Activated CD8-positive, alpha-beta T cell treated with anti-CD3 and anti-CD28 coated beads, Interleukin-2, amount 10 ng/mL, durations not matched to agents 7 days and 5 days (primary cell): ENCODE measurements at places on chromosomes 3 and 15. TPM values are rescaled to one million over a fixed set of nuclear protein-coding genes. Genes with fewer than 3 reads are reported as not detected.

GRCh38 chr3:64903006-64903405 lies 215.2 kb upstream of the ADAMTS9 start:
- no peak for DNase-seq
- no peak overlapping the region for H3K27ac ChIP-seq
- H3K4me3 ChIP-seq, result no peak overlapping the region
- H3K36me3 ChIP-seq, result no peaks in the 10 kb centered on the region

The GOLGA6B gene
- total RNA-seq, result not detected

- no peak for DNase-seq
- no peak overlapping the region for H3K27ac ChIP-seq
- H3K27me3 ChIP-seq, result no peaks in the 10 kb centered on the region
- no peaks in the 10 kb centered on the region for H3K36me3 ChIP-seq
These were observed 436.6 kb upstream of the GBE1 start for GRCh38 chr3:82198009-82198408.

DNA sequence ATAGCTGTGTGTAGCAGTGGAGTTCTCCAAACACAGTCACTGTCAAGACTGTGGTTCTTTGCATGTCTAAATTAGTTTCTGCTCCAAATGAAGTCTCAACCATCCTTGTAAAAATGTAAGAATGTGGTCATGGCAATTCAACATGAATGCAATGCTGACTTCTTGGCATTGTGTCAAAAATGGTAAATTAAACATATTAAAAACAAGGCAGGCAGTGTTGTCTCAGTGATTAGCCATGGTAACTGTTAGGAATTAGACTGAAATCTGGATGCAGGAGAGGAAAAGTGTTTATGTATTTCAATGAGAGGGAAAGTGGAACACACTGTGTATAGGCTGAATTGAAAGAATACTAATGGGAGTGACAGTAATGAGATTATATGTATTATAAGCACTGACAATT lies 597.2 kb downstream of the EDEM1 start:
- no peak overlapping the region for H3K27ac ChIP-seq
- DNase-seq, result no peak
- no peaks in the 10 kb centered on the region for H3K27me3 ChIP-seq
- H3K4me1 ChIP-seq, result no peaks in the 10 kb centered on the region

- no peaks in the 10 kb centered on the region for H3K27me3 ChIP-seq
- H3K36me3 ChIP-seq, result no peaks in the 10 kb centered on the region
- no peak for DNase-seq
- no peak overlapping the region for H3K27ac ChIP-seq
- no peak overlapping the region for H3K4me3 ChIP-seq
These were observed 556.2 kb upstream of the SUCLG2 start for GRCh38 chr3:68210635-68211034.

DNA sequence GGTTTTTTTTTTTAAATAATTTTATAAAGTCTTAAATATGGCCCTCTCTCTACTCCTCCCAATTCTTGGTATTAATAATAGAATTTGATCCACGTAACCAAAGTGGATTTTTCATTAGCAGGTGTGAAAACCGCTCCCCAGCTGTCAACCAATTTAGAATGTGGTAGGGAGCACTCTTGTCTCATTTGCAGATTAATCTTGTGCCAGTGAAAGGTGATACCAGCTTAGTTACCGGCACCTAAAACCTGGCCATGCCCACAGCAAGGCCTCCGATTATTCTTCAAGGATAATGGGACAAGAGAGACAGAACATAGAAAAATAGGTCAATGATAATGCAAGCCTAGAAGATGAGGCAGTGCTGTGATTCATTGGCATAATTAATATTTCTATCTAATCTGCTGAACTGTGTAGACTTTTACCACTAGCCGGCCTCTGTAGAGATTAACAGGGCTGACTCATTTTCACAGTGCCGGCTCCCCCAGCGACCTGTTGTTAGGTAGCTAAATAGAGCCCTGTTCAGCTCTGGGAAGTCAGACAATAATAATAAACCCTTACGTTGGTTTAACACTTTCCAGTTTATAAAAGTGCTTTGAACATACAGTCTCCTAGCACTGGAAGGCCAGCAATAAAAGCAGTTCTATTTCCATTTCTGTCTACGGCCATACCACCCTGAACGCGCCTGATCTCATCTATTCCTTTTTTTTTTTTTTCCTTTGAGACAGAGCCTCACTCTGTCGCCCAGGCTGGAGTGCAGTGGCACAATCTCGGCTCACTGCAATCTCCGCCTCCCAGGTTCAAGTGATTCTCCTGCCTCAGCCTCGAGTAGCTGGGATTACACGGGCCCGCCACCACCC lies 102.9 kb downstream of the SHQ1 start:
- H3K4me1 ChIP-seq, result peaks cover 22% of the 10 kb centered on the region
- no peaks in the 10 kb centered on the region for H3K27me3 ChIP-seq
- H3K4me3 ChIP-seq, result no peak overlapping the region
- peaks cover 21% of the 10 kb centered on the region for H3K36me3 ChIP-seq
- no peak for DNase-seq

The GOLGA8F gene
- total RNA-seq, result not detected

GRCh38 chr15:82650046-82650670 lies 3.0 kb upstream of the CPEB1 start:
- peaks cover 32% of the 10 kb centered on the region for H3K27me3 ChIP-seq
- peaks cover 3% of the 10 kb centered on the region for H3K4me1 ChIP-seq
- no peaks in the 10 kb centered on the region for H3K36me3 ChIP-seq
- no peak for DNase-seq
- no peak overlapping the region for H3K4me3 ChIP-seq
- no peak overlapping the region for H3K27ac ChIP-seq

- H3K4me1 ChIP-seq, result no peaks in the 10 kb centered on the region
- no peak overlapping the region for H3K27ac ChIP-seq
- no peaks in the 10 kb centered on the region for H3K27me3 ChIP-seq
- DNase-seq, result no peak
- no peak overlapping the region for H3K4me3 ChIP-seq
- no peaks in the 10 kb centered on the region for H3K36me3 ChIP-seq
These were observed 267.5 kb upstream of the NR2E3 start for GRCh38 chr15:71542836-71543235.

GRCh38 chr3:13844286-13844685 lies 35.6 kb downstream of the WNT7A start:
- H3K4me1 ChIP-seq, result no peaks in the 10 kb centered on the region
- H3K27ac ChIP-seq, result no peak overlapping the region
- no peaks in the 10 kb centered on the region for H3K36me3 ChIP-seq
- H3K27me3 ChIP-seq, result peaks cover 2% of the 10 kb centered on the region

- H3K27ac ChIP-seq, result no peak overlapping the region
- no peaks in the 10 kb centered on the region for H3K36me3 ChIP-seq
- H3K27me3 ChIP-seq, result no peaks in the 10 kb centered on the region
- H3K4me1 ChIP-seq, result no peaks in the 10 kb centered on the region
- DNase-seq, result no peak
These were observed 18.2 kb downstream of the ABTB1 start for GRCh38 chr3:127690823-127691452.

DNA sequence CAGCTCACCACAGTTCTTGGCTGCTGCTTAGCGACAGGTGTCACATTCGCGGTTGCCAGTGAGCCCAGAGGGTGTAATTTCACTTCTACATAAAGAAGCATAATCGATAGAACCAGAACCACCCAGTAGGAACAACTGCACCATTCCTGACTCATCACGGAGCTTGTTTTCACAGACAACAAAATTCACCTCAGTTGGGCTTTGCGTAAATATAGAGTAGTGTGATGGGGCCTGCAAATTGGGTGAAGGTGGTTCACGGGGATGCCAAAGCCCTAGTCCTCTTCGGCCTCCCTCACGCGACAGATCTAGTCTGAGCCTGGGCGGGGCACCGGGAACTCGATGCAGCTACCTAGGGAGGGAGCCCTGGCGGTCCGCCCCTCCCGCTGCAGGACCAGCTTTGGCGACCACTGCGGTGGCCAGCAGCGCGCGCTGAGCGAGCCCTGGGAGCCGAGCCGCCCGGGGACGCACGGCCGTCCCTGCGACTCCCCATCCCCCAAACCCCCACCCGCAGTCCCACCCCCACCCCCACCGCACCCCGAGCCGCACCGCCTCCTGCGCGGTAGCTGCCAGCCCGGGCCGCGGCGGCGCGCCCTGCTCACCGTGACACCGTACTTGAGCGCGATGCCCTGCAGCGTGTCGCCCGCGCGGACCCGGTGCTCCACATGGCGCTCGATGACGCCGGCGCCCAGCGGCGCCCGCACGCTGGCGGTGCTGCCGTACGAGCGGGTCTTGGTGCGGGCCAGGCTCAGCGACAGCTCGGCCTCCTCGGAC lies 519 bp downstream of the LYSMD2 start:
- H3K4me3 ChIP-seq, result peak overlapping the region; percentile 82
- peaks cover 54% of the 10 kb centered on the region for H3K4me1 ChIP-seq
- DNase-seq, result peak; percentile 72

The ZNF501 gene
- 3.6 TPM for total RNA-seq

- no peaks in the 10 kb centered on the region for H3K4me1 ChIP-seq
- peaks cover 2% of the 10 kb centered on the region for H3K27me3 ChIP-seq
- H3K4me3 ChIP-seq, result no peak overlapping the region
- H3K36me3 ChIP-seq, result no peaks in the 10 kb centered on the region
- no peak overlapping the region for H3K27ac ChIP-seq
These were observed 67.0 kb upstream of the SLC25A26 start for GRCh38 chr3:66153481-66154443.

DNA sequence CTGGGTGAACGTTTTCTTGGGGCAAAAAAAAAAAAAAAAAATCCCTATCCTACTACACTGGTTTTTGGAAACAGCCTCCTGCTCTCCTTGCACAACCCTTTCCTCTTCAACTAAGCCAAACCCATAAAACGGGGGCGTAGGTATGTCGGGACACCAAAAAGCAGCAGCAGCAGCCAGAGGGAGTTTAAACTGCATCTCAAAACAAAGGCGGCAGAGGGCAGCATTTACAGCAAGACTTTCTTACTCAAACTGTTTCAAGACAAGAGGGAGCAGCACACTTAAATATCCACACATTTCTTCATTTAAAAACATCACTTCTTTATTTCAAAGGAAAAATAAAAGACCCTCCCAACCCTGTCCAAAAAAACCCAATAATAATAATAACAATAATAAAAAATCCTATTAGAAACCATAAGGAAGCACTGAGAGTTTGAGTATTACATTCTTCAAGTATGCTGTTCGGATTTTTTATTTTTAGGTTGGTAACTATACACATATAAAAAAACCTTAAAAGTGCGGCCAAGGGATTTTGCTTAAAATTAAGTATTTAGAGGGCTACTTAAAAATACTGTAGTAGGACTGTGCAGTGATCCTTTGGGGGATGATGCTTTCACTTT lies 43.9 kb upstream of the PLXND1 start:
- DNase-seq, result peak; percentile 74
- H3K4me1 ChIP-seq, result no peaks in the 10 kb centered on the region
- no peak overlapping the region for H3K4me3 ChIP-seq
- H3K36me3 ChIP-seq, result no peaks in the 10 kb centered on the region
- H3K27me3 ChIP-seq, result peaks cover 1% of the 10 kb centered on the region

DNA sequence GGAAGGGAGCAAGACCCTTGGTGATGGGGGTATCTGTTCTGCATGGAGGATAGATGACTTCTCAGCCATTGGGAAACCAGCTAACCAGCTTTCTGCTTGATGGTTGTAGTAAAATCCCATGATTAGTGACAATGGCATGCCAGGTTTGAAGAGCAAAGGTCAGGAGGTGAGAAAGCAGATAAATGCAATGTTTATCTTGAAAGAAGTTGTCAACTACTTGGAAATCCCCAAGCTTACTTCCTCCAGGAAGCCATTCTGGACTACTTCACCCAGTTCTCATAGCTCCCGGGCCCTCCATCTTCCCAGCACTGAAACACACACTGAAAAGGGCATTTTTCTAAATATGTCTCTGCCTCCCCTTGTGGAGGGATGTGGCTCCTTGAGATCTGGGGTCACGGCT lies 51.3 kb downstream of the SMAD3 start:
- peak overlapping the region; percentile 69 for H3K27ac ChIP-seq
- H3K27me3 ChIP-seq, result no peaks in the 10 kb centered on the region
- H3K36me3 ChIP-seq, result peaks cover 40% of the 10 kb centered on the region
- DNase-seq, result no peak

DNA sequence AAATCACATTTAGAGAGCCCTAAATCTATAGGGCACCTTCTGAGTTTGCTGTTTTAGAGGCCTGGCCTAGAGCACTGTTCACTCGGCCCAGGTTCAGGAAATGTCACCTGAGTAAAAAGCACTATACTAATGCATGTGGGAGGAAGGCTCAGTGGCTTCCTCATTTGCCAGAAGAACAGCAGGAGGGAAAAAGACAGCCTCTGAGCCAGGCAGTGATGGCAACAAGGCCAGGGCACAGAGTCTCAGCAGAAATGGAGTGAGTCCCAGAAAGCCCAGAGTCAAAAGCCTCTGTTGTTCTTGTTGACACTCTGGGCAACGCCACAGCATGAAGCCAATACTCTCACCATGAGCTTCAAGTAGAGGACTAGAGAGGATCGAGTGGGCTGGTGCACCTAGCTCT lies 25.9 kb downstream of the LTF start:
- no peak for DNase-seq
- H3K4me3 ChIP-seq, result no peak overlapping the region
- peaks cover 41% of the 10 kb centered on the region for H3K4me1 ChIP-seq
- H3K27me3 ChIP-seq, result peaks cover 2% of the 10 kb centered on the region
- no peak overlapping the region for H3K27ac ChIP-seq

The RBM15B gene
- 30.8 TPM for total RNA-seq

DNA sequence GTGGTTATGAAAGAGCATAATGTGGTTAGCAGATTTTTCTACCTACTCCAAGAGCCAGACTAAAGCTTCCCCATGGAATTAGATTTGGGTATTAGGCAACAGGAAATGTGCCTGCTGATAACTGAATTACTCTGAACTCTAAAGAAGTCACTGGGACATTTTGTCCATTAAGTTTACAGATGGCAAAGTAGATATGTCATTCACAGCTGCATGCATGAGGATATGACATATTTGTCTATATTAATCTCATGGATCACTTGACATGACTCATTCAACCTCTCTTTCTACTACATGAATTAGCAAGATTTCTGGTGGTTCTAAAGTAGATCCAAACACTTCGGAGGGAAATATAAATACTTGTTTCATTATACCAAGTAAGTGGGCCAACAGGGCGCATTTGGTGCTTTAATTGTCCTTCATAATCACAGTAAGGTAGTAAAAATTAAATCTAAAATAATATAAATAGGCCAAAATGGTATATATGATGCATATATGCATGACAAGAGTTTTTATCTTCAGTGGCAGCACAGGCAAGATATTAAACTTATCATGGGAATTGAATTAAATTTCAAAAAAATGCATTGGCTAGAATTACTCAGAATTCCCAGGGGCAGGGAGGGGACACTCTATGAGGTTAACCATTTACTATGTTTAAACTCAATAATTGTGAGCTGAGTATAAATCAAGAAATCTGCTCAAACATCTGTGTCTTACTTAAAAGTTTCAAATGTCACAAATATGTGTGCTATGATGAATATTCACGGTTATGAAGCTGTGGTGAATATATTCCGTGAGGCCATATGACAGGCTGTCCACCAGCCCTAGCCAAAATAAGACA lies 365.3 kb upstream of the KCNMB2 start:
- H3K4me3 ChIP-seq, result no peak overlapping the region
- no peaks in the 10 kb centered on the region for H3K4me1 ChIP-seq
- no peaks in the 10 kb centered on the region for H3K36me3 ChIP-seq
- peaks cover 4% of the 10 kb centered on the region for H3K27me3 ChIP-seq
- no peak for DNase-seq

GRCh38 chr15:70480196-70480856 lies 283.0 kb downstream of the UACA start:
- peaks cover 48% of the 10 kb centered on the region for H3K4me1 ChIP-seq
- H3K4me3 ChIP-seq, result peak overlapping the region; percentile 38

GRCh38 chr15:80951941-80952340 lies 37.7 kb downstream of the MESD start:
- no peak overlapping the region for H3K4me3 ChIP-seq
- peaks cover 16% of the 10 kb centered on the region for H3K36me3 ChIP-seq
- DNase-seq, result no peak
- H3K27me3 ChIP-seq, result no peaks in the 10 kb centered on the region
- H3K27ac ChIP-seq, result no peak overlapping the region
- H3K4me1 ChIP-seq, result peaks cover 5% of the 10 kb centered on the region

The CAMK2N2 gene
- total RNA-seq, result not detected

The UROC1 gene
- 0.13 TPM for total RNA-seq
